ENCODE measurements at places on chromosomes 3 and 15.

DNA sequence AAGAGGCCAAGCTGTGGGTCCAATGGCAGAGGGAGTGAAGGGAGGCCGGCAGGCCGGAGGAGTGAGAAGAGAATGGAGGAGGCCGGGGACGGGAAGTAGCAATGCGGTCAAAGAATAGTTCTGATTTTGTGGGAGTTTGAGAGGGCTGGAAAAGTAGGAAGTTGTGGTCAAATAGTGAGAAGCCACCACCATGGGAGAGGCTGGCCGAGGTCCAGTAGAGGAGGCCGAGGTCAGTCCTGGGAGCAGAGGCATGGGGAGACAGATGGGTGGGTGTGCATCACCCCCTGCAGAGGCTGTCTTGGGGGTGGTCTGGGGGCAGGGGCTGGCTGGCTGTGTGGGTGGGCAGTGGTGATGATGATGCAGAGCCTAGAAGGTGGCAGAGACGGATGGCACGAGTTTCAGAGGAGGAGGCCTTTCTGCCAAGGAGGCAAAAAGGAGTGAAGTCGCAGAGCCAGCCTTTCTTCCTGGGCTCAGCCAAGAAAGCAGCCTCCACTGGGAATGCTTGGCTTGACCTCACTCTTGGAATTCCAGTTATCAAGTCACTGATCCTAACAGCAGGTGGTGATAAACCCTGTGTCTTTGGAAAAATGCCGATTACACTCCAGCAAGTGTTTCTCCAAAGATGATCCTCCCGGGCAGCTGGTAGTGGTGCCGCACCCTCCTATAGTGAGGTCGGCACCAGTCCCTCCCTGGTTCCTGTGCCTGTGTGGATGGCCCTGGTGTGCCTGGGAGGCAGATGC, 57.3 kb downstream of the ARNT2 start:
- no peak for DNase-seq

DNA sequence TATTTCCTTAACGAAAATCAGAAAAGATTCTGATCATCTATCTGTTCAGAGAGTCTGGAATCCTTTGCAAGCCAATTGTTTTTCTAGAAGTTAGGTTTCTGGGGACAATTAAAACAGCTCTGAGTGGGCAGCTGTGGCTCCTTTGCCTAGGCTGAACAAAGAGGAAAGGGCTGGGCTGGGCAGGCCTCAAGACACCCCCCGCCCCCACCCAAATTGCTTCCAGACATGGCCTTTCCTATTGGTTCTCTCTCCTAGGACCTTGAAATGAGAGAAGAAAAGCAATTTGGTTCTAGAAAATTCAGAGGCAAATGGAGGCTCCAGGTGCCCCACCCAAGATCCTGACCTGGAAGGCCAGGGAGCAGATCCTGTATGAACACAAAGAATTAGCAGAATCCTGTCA, 2.3 kb upstream of the ADPGK start:
- no peak for DNase-seq

- peak; percentile 53 for DNase-seq
Measured at GRCh38 chr3:161423911-161424522, 52.7 kb upstream of the SPTSSB start.

- peak; percentile 51 for DNase-seq
Measured at GRCh38 chr15:77107531-77108355, 36.8 kb upstream of the TSPAN3 start.

- DNase-seq, result no peak
Measured at GRCh38 chr3:49593041-49593440, 38.8 kb downstream of the BSN start.

- peak; percentile 41 for DNase-seq
Measured at GRCh38 chr3:133944641-133945380, 49.1 kb upstream of the RAB6B start.

- no peak for DNase-seq
Measured at GRCh38 chr3:15298504-15298903, 33.9 kb downstream of the SH3BP5 start.

DNA sequence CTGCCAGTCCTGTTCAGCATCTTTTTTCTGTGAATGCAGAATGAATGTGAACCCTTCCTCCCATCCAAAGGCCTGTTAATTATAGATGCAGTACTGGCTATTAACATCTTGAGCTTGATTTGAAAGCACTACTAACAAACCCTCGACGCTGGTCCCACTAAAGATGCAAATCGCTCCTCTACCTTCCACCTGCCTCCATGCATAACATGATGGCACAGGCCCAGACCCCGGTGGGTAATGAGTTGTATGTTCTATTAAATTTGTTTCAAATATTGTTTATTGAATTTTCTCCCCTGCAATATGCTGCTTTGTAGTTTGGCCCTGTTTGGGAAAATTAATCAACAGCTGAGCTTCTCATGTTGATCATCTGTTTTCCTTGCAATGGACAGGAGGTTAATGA, 69.3 kb downstream of the RAB11A start:
- no peak for DNase-seq
